ENCODE measurements at places on chromosomes 1 and 21.

DNA sequence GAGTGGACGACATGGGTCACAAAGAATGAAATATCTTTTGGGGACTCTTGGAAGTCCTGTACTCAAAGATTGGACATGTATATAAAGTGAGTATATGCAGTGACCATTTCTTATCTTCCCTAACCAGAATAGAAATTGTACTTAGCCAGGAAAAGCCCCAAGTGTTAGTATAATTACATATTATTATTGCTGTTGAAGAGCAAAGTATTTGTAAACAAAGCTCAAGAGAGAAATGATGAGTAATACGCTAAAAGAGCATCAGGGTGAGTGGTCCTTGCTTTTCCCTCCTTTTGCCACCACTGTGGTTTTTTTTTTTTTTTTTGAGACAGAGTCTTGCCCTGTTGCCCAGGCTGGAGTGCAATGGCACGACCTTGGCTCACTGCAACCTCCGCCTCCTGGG, 6.4 kb upstream of the CGN start:
- no peak for DNase-seq

GRCh38 chr1:155179112-155180031, 5.7 kb downstream of the TRIM46 start:
- no peak for DNase-seq

- no peak for DNase-seq
Observed at GRCh38 chr1:186858923-186859322, 30.2 kb downstream of the PLA2G4A start.

DNA sequence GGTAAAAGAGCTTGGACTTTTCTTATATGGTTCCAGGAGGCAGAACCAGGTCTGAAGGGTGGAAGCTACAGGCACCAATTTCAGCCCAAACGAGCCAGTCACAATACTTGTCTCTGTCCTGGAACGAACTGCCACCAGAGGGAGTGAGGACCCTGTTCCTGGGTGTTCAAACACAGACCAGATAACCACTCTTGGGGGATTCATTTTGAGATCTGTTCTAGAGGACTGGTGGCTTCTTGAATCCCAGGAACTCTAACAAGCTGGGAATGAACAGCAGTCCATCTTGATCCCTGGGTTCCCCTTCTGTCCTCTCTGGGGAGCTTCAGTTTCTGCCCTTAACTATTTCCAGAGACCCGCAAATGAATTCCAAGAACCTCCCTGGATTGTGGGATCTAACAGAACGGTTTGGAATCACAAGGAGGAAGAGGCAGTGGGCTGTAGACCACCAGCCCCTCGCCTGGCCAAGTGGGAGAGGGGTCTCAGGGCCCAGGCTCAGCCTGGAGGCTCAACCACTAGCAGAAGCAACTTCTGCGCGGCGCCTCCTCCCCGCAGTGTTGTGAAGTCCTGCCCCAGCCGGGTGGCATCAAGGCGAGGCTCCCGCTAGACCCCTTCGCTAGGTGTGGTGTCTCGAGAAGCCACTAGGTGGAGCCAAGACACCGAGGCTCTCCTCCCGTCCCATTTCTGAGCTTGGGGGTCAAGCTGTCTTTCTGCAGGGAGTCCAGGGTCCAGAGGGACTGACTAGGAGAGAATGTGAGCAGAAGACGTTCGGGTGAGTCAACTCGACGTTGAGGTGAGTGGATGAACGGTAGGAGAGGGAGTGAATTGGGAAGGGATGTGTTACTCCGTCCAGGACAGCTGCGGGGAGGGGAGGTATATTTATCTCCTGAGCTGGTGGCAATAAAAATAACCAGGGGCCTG, 12.1 kb upstream of the NES start:
- peak; percentile 85 for DNase-seq

DNA sequence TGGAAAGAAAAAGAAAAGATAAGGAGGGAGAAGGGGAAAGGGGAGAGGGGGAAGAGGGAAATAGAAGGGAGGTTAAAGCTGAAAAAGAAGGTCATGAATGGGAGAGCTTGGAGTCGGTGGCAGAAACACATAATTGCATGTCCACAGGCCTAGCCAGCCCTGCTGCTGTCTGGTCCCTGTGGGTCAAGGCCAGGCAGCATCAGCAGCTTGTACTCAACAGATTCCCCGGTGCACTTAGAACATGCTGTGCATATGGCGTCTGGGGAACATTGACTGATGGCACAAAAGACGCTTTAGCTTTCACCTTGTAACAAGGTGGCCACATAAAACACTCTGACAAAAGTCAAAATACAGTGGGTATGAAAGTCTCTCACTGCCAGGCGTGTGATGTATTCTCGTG, 25.9 kb downstream of the COG2 start:
- no peak for DNase-seq

DNA sequence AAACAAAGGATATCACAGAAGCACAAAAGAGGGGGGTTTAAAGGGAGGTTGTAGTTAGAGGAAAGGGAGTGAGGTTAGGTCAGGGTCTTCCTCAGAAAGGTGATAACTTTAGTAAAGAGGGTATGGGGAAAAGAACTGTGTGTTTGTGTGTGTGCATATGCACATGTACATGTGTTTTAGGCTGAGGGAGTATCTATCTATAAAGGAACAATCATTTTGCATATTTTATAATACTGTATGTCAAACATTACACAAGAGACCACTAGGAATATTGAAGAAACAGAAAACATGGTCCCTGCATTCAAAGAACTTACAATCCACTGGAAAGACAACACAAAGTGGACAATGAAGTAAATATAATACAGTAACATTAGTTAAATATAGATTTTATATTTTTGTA, 132.2 kb downstream of the ACBD6 start:
- no peak for DNase-seq

DNA sequence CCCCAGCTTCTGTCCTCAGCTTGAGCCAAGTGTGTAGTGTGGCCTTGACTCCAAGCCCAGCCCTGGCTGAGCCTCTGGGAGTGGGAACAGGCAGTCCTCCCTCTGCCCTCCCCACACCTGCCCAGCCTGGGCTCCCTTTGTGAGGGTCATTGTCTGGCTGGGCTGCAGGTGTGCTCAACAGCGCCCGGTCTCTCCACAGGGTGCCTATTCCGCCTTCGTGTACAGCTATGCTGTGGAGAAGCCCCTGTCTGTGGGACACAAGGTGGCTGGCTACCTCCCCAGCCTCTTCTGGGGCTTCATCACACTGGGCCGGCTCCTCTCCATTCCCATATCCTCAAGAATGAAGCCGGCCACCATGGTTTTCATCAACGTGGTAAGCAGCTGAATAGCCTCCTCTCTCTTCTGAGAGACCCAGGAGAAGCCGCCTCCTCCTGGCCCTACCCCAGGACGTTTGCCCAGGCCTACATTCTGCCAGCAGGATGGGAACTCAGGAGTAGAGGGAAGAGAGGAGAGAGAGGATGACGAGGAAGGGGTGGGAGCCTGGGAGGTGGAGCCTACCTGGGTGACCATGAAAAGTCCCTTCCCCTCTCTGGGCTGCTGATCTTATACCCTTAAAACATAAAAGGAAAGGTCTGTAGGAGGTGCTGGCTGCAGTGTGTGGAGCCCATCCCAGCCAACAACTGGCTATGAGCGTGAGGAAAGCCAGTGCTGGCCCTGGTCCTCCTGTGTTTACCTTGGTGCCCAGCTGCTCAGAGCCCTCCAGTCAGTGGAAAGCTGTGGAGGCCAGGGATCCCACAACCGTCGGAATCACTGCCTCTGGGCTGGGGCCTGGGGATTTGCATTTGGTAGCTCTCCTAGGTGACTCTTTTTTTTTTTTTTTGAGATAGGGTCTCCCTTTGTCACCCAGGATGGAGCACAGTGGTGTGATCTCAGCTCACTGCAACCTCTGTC, 45.7 kb downstream of the ELK4 start:
- DNase-seq: no peak

DNA sequence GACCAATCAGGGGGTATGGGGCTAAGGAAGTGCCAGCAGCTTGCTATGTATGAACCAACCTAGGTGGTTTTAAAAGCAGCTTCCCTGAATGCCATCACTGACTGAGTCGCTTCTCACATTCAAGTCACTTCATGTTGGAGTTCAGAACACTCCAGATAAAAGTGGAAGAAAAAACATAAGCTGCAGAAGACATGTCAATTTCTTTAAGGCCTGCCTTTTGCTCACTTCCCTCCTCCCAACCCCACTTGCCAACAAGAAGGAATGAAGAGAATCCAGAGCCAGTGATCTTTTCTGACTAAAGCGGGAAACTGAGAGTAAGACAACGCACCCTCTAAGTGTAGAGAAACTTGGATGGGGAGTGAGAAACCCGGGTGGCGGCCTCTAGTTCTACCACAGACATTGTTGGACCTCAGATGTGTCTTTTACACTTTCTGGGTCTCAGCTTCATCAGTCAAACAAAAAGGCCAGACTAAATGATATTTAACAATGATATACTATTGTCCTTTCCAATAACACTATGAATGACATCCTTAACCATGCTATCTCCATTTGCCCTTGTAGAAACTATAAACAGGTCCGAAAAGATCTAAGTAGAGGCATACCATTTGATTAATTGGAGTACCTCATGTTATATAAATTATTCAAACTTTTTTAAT, 54.1 kb downstream of the LUZP1 start:
- DNase-seq: no peak

- peak; percentile 83 for DNase-seq
Observed at GRCh38 chr1:23555986-23556634, 3.2 kb downstream of the ID3 start.
